ENCODE measurements at places on chromosomes 13 and 19. TPM values are rescaled to one million over a fixed set of nuclear protein-coding genes. Genes with fewer than 3 reads are reported as not detected.

Gene ZNF560
- not detected for total RNA-seq

Gene PRODH2
- total RNA-seq = not detected

Gene SPIB
- 0.15 TPM for total RNA-seq

Gene SPACA6
- 0.71 TPM for total RNA-seq

- H3K27ac ChIP-seq = peak overlapping the region; percentile 62
- H3K27me3 ChIP-seq = peaks cover 3% of the 10 kb centered on the region
- no peaks in the 10 kb centered on the region for H3K36me3 ChIP-seq
- H3K4me1 ChIP-seq = no peaks in the 10 kb centered on the region
- H3K4me3 ChIP-seq = no peak overlapping the region
Measured at GRCh38 chr19:10001899-10002298, 8.4 kb downstream of the COL5A3 start.

DNA sequence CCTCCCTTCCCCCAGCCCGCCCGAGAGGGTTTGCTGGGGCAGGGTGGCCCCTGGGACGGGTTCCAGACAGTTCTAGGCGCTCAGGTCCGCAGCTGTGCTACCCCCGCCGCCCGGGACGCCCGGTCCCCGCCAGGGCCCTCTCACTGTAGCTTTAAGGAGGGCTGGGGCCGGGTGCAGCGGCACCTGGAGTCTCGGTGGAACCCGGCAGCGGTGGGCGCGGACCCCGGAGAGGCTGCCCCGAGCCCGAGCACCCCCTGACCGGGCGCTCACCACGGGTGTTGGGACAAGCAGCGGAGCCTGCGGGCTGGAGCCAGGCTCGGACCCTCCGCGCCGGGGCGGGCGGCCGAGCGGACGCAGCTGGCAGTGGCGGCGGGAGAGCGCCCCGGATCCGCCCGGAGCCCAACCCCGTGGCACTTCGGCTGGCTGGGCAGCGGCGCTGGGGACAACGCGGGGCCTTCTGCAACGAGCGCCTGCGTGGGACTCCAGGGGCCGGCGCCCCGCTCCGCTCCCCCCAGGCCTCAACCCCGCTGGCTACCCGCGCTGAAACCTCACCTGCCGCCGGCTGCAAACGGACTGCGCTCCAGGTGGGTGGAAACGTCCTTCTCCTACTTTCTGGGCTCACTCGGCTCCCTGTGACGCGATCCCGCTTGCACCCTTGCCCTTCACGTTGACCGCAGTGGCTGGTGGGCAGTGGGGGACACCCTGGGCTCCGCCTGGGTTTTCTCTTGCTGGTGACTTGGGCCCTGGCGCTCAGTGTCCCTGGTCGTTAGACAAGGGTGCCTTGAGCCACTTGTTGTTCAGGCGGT lies 81.1 kb downstream of the ZNF429 start:
- peak overlapping the region; percentile 48 for H3K4me3 ChIP-seq
- H3K27me3 ChIP-seq = peaks cover 7% of the 10 kb centered on the region
- no peak for DNase-seq
- no peaks in the 10 kb centered on the region for H3K36me3 ChIP-seq
- H3K27ac ChIP-seq = peak overlapping the region; percentile 72

GRCh38 chr13:50355797-50356196 lies 340.6 kb downstream of the KCNRG start:
- no peak for DNase-seq
- H3K27ac ChIP-seq = no peak overlapping the region
- no peak overlapping the region for H3K4me3 ChIP-seq

DNA sequence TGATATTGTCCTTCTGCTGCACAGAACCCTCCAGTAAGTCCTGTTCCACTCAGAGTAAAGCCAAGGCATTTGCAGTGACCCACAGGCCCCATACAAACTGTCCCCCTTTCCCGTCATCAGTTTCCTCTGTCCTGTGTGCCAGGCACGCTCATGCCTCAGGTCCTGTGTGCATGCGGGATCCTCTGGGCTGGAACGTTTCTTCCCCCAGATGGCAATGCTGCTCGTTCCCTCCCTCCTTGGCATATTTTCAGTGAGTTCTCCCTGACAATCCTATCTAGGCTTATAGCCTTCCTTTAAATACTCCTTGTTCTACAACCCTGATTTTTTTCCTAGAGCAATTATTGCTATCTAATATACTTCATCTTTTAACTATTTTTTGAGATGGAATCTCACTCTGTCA lies 5.7 kb downstream of the OPA3 start:
- DNase-seq = no peak
- no peak overlapping the region for H3K4me3 ChIP-seq
- H3K27ac ChIP-seq = peak overlapping the region; percentile 81
- H3K4me1 ChIP-seq = peaks cover 28% of the 10 kb centered on the region

DNA sequence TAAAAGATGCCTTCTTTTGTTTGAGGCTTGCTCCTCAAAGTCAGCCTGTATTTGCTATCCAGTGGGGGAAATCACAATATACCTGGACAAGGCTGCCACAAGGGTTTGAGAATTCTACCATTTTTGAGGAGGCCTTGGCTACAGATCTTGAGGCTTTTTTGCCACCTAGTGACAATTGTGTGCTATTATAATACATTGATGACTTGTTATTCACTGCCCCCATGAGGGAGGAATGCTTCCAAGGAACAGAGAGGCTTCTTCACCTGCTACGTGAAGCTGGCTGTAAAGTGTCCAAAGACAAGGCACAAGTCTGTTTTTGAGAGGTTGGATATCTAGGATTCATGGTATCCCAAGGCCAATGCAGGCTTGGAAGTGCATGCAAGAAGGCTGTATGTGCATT lies 72.5 kb downstream of the ZNF708 start:
- no peaks in the 10 kb centered on the region for H3K27me3 ChIP-seq
- no peak overlapping the region for H3K27ac ChIP-seq
- H3K4me3 ChIP-seq = no peak overlapping the region
- H3K4me1 ChIP-seq = no peaks in the 10 kb centered on the region

GRCh38 chr13:104616990-104617389 lies 1550.8 kb upstream of the SLC10A2 start:
- no peak for DNase-seq
- H3K27ac ChIP-seq = no peak overlapping the region
- H3K4me3 ChIP-seq = no peak overlapping the region
- no peaks in the 10 kb centered on the region for H3K36me3 ChIP-seq
- no peaks in the 10 kb centered on the region for H3K27me3 ChIP-seq

DNA sequence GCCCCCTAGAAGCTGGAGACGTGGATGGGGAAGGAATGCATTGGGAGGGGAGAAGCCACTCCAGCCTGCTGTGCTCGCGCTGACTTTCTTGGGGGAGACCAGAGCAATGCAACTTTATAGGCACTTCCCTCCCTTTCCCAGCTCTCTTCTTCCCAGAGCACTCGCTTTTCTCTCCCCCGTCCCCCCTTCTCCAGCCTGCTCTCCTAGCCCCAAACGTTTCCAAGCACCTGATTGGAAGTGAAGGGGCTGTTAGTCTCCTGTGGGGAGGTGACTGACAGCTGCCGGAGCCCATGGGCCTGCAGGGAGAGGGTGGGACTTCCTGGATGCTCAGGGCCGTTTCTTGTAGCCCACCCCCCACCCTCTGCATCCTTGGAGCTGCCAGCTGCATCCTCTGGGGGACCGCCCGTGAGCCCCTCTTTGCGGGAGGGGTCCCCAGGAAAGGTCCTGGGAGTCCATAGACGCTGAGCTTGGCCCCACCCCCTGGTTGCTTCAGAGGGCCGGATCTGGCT lies 2.5 kb downstream of the HDGFL2 start:
- H3K36me3 ChIP-seq = no peaks in the 10 kb centered on the region
- DNase-seq = no peak
- no peak overlapping the region for H3K27ac ChIP-seq
- peaks cover 16% of the 10 kb centered on the region for H3K4me1 ChIP-seq
- H3K27me3 ChIP-seq = no peaks in the 10 kb centered on the region

Measured in gastrocnemius medialis (tissue), 4 donors.